Stimulated activated CD4-positive, alpha-beta T cell treated with anti-CD3 and anti-CD28 coated beads, Interleukin-4, amount 100 ng/mL, for 24 hours (primary cell): ENCODE measurements at places on chromosomes 5 and 9.

DNA sequence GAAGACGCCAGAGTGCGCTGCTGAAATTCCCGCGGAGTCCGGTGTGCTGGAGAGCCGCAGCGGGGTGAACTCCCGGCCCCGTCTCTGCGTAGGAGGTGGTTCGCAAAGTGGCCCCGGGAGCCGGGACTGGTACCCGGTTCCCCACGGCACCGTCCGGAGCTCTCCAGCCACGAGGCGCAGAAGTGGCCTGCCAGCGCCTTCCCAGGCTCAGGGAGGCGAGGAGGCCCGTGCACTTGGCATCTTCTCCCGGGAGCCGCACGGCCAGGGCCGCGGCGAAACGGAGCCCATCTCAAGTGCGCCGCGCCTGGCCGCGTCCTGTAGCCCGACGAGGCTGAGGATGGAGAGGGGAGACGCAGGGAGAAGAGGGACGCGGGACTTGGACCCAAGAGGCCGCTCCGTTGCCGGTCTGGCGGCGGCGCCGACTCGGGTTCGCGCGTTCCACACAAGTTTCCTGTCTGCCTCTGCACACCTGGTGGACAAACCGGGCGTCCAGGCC is 1.1 kb upstream of the IRX1 start:
- no peak for DNase-seq

GRCh38 chr9:86176468-86176867 is 77.1 kb upstream of the GOLM1 start:
- no peak for DNase-seq

DNA sequence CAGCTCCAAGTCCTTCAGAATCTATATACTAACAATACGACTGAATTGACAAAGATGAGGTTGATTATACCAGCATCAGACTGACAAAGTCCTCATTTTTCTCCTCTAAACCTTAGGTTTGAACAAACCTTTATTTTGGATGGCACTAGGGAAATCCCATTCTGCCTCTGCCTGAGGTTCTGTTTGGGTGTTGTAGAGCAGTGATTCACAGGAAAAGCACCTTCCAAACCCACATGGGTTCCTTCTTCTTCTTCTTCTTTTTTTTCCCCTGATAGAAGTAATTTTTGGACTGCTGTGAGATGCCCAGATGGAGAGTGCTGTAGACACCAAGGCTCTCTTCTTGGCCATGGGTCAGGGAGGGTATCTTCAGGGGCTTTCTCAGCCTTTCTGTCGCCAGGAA is 164.9 kb upstream of the PAPPA start:
- no peak for DNase-seq

GRCh38 chr5:56588636-56589480 is 226.5 kb upstream of the MAP3K1 start:
- DNase-seq: peak; percentile 42

DNA sequence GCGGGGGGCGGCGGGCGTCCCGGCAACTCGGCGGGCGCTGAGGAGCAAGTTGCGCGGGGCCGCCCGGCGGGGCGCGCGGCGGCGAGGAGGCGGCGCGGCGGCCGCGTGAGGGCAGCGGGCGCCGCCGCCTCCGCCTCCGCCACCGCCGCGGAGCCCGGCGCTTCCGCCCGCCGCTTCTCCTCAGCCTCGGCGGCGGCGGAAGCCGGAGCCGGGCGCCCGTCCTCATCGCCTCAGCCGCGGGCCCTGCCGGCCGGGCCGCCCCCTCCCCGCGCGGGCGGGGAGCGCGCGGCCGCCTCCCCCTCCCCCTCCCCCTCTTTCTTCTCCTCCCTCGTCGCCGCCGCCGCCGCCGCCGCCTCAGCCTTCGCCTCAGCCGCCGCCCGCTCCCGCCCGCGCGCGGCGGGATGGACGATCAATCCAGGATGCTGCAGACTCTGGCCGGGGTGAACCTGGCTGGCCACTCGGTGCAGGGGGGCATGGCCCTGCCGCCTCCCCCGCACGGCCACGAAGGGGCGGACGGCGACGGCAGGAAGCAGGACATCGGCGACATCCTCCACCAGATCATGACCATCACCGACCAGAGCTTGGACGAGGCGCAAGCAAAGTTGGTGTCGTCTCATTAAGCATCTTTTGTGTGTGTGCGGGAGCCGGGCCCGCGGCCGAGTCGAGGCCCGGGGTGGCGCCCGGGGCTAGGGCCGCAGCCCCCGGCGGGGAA is at the start of gene PBX3:
TSS of gene PBX3 (plus strand) at position 321 of the 712 bp plus-strand sequence.
- peak; percentile 30 for DNase-seq

DNA sequence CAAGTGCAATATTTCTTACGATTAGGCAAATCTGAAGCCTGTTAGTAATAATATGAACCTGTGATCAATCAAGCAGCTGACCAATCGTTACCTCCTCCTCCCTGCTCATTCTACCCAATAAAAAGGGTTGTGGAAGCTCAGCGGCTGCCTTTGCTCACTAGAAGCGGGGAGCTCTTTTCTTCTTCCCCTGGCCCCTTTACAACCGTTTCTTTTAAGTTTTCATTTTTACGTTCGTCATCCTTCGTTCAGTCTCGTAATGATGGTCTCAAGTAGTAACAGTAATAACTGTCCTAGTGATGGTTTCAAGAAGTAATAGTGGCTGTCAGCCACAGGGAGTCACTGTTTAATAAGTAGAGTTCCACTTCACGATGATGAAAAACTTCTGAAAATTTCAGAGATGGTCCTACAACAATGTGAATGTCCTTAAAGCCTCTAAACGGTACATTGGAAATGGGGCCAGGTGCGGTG is 6.2 kb downstream of the UGT3A2 start:
- DNase-seq: no peak

DNA sequence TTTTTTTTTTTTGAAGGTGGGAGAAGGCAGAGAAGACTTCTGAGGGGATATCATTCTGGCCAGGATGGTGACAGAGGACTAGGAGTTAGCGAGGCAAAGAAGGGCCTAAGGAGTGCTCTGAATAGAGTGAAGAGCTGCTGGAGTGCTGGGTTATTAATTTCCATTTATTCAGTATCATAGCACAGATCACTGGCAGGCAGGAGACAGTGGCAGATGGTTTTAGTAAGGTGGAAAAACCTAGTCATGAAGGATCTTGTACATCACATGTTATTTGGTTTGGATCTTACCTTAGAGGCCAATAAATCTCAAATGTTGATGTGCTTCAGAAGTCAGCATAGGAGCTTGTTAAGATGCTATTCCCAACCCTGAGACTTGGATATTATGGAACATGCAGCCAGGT is 165.5 kb downstream of the TTLL11 start:
- no peak for DNase-seq

DNA sequence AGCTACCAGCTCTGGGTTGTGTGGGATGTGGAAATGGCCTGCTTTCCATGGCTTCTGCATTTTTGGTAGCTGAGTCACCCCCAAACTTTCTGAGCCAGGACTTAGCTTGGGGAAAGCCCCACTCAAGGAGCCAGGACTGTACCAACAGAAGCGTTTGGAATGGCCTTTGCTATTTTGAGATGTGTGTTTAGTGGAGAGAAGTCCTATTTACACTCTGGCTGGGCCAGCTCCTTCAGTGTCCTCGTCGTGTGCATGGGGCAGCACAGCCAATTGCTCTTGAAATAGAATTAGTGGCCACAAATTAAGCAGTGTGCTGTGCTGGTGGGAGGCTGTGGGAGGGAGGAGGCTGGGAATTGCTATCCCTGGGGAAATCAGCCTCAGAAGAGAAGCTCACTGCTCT is 51.6 kb downstream of the ENTREP1 start:
- no peak for DNase-seq

DNA sequence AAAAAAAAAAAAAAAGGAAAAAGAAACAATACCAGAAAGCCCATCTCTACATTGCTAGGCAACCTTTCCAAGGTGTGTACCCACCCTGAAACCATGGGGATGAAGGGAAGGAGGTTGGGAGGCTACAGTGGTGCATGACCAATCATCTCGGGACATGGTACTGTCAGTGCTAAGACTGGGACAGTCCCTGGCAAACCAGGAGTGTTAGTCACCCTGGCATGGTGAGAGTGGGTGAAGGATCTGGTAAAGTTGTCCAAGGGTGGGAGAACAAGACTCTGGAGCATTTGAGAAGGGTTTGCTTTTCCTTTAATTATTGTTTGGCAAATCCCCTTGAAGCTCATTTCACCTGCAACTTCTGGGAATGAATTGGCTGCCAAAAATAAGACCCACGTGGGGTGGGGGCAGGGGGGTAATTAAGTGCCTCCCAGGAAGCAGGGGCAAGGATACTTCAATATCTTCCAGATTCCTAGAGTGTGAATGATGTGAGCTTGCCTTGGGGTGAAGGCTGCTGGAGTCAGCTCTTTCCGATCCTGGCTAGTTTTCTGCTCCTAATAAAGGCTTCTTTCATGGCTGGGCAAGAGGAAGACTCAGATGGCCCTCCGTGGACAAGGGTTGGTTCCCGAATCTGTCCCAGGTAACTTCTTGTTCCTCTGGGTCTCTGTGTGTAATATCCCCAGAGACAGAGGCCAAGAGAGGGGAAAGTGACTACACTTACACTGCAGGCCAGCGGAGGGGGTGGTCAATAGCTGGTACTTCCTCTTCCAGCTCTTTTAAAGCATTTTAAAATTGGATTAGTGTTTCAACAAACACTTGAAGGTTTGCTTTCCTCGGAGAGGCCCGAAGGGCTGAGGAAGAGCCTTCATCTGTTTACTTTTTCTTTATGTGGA is 61.6 kb upstream of the SPRY4 start:
- DNase-seq: no peak

DNA sequence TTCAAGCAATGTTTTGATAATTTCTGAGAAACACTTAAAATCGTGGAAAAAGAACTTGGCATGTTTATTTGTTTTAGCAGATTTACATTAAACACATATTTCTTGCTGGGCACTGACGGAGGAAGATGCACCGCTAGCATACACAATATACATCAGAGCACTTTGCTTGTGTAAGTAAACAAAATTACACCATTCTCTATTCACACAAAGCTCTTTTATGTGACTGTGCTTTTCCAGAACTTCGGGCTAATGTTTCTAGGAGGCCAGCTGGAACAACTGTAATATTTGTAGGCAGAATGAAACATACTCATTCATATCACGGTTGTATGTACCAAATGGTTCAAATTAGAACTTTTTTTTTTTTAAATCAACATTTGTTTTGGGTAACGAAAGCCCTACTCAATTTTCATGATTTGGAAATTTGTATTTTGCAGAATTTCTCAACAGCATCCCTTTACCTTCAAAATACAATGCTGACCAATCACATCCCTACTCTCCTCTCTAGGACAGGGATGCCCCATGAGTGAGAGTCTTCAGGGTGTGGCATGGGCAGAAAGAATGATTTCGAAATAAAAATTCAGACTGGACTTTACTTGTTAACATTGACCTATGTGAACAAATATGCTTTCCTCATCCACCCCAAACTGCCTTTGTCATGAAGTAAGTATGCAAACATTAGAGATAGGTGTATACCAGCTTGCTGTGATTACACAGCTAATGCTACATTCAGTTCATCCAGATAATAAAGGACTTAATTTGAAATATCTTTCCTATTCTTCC is 425.1 kb downstream of the BNC2 start:
- DNase-seq: no peak

GRCh38 chr5:95471487-95471886 is 80.3 kb downstream of the FAM81B start:
- no peak for DNase-seq

- DNase-seq: no peak
Measured at GRCh38 chr5:133124891-133125290, 73.1 kb downstream of the HSPA4 start.

DNA sequence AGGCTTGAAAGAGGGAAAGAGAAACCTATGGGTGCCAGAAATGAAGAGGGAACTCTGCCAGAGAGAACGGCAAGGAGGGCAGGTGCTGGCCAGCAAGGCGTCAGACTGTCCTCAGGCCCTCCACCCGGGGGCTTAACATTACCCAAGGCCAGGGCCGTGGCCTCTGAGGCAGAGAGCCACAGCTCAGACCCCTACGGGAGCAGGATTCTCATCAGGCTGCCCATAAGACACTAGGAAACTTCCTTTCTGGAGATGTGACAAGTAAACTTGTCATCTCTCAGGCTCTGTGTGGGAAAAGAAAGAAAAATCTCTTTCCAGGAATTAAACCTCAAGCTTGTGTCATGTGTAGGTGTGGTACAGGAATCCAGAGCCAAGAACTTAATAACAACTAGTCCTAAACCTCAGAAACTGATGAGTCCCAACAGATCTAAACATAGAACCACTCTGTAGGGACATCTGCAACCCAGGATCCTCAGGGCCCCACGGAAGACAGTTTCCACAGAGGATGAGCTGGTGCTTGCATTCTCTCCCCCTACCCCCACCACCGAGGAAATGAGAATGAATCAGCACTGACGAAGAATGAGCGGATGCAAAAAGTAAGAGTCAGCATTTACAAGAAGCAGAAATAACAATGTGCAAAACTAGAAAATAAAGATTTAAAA is 74.3 kb downstream of the DCP2 start:
- peak; percentile 33 for DNase-seq
